AG08396 (cell line): ENCODE measurements at places on chromosomes 4 and X.

DNA sequence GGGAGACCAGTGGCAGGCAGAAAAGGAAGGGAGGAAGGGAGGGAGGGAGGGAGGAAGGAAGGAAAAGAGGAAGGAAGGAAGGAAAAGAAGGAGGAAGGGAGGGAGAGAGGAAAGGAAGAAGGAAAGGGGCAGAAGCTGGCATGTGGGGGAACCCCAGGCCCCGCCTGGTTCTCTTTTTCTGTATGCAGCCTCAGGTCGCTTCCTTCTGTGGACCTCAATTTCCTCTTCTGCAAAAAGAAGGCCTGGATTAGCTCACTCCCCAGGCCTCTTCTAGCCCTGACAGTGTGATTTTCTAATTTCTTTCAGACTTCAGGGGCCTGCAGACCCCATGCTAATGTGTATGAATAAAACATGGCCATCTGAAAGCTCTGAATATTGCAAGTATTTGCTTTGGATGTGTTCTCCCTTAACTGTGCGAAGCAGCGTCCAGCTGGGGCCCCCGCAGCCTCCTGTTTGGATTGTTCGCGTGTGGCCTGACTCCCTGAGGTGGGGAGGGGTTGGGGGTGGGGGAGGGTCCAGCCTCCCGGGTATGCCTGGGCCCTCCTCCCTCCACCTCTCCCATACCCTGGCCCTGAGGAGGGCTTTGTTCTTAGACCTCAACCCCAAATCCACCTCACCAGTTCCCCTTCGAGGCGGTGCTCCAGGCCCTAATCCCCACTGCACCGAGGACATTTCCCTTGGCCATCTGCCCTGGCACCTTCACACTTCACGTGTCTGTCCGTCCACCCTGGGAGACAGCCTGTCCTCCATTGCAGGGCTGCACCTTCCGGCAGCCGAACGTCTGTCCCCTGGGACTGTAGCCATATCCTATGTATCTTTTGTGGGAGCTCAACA is 199.9 kb upstream of the ATP6AP2 start:
- no peak for DNase-seq

GRCh38 chr4:156495836-156496235 is 475.8 kb downstream of the PDGFC start:
- no peak for DNase-seq

GRCh38 chr4:98584265-98584664 is 74.1 kb downstream of the TSPAN5 start:
- DNase-seq, result no peak

DNA sequence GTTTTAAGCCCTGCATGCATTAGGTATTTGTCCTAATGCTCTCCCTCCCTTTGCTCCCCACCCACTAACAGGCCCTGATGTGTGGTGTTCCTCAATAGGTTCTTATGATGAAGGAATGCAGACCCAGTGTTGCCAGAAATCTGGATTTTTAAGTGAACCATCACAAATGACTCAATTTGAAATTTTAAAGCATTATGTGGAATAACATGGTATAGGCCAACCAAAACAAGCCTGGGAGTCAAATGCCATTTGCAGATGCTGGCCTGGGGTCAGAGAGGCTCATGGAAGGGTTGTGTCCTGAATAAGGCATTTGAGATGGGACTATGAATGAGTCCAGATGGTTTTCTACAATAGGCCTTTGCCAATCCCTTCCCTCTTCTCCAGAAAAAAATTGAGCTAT is 179.6 kb downstream of the SHROOM3 start:
- DNase-seq, result no peak

GRCh38 chr4:3346146-3346545 is 53.3 kb downstream of the RGS12 start:
- DNase-seq, result peak; percentile 81

GRCh38 chr4:184750926-184751584 is 17.2 kb upstream of the CENPU start:
- no peak for DNase-seq

DNA sequence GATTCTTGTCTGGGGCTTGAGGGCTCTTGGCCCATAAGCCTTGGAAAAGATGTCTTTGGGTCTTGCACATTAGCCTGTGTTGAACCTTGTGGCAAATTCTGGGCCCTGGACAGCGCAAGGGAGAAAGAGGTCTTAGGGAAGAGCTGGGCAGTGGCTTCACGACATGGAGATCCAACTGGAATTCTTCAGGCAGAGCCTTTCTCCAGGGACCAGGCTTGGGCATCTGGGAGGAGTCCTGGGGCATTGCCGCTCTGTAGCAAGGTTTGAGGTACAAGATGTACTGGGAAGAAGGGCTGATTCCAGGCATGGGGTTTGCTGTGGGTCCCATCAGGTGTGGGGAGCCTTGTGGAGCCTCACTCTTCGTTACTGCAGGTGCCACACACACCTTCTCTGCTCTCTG is 104.0 kb upstream of the ACTRT1 start:
- DNase-seq, result no peak

DNA sequence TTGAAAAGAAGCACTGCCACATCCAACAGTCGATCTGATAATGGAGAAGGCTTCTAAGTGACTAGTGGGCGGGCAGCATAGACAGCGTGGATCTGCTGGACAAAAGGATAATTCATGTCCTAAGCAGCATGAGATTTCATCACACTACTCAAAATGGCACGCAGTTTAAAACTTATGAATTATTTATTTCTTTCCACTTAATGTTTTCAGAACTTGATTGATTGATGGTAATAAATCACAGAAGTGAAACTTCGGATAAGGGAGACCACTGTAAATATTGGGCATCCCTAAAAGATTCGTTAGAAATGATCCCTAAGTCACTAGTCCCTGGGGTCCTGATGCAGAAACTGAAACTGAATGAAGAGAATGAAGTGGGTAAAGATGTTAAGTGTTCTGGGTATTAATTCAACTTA is 93.0 kb upstream of the ANK2 start:
- DNase-seq, result no peak

DNA sequence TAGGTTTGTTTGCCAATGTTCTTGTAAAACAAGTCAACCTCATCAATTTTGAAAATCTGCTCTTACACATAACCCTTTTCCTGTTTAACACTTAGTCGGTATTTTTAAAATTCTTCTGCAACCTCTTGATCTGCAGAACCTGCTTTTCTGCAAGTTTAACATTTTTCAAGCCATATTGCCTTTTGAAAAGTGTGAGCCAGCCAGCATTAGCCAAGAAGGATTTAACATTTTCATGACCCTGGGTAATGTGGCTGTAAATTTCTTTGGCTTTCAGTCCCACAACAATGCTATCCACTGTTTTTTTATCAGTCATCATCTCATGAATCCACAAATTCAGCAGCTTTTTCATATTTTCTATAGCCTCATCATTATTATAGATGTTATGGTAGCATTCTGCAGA is 956.5 kb downstream of the FAT4 start:
- DNase-seq, result no peak

DNA sequence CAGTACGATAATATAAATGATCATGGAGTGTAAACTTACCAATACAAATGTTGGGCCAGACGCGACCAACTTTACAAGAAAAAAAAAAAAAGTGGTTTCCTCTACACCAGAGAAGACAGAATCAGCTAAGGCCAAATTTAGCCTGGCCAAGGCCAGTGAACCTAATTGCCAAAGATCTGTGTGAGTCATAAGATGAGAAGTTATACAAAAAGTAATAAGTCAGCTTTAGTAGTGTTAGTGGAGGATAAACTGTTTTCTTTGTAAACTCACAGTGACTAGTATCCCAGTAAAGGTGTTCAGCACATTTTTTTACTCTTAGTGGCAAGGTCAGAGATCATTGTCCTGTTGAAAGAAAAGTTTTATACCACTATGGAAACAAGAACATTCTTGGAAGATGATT is 531.4 kb upstream of the TECRL start:
- no peak for DNase-seq

DNA sequence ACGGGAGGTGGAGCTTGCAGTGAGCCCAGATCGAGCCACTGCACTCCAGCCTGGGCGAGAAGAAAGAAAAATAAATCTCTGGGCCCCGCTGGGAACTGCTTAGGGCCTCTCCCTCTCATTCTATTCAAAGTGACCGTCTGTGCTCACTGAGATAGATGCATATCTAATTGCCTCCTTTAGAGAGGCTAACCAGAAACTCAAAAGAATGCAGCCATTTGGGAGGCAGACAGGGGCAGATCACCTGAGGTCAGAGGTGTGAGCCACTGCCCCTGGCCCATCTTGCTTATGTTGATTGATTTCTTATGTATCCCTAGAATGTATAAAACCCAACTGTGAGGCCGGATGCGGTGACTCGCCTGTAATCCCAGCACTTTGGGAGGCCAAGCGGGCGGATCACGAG is 6.2 kb upstream of the CSF2RA start:
- no peak for DNase-seq

DNA sequence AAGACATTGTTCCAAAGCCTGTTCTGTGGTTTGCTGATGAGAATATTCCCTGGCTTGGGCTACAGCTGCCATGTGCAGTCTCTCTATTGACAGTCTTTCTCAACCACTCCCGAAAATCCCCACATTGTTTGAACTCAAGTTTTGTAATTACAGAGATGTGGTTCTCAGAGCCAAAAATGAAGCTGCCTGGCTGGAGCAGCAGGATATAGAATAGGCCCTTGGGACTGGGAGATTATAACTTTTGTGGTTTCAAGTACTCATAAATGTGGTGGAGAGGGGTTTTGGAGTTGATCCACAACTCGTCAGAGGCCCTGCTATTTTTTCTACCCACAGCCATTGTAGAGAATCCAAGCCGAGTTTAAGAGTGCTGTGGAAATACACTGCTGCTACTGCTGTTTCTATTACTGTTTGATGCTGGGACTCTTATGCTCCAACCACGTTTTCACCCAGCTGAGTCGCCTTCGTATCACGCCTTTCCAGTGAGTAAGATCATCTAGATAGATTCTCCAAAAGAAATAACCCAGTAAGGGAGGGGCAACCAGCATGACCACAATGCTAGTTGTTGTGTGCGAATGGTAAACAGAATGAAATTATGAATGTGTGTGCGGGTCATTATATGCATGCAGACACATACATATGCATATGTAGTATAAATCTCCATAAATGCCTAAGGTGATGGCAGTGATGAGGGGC is 57.1 kb upstream of the ATXN3L start:
- DNase-seq, result peak; percentile 68

DNA sequence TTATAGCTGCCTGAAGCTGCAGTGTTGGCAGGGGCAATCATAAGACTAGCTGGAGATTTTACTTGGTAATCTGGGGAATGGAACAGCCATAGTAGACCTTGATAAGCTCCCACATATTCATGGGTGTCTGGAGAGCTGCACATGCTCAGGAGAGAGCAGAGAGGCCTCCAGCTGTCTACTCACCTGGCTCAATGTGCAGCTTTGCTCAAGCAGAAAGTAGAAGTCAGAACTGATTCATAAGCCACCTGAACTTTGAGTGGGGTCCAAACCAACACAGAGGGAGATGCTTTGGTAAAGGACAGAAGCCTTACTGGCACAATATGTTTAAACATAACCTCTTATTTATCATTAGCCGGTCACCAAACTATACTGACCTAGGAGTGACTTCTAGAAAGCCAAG is 54.4 kb downstream of the KDM6A start:
- no peak for DNase-seq

GRCh38 chrX:148535639-148536038 is 35.2 kb downstream of the AFF2 start:
- no peak for DNase-seq

GRCh38 chr4:8819473-8820177 is 52.0 kb downstream of the HMX1 start:
- no peak for DNase-seq

DNA sequence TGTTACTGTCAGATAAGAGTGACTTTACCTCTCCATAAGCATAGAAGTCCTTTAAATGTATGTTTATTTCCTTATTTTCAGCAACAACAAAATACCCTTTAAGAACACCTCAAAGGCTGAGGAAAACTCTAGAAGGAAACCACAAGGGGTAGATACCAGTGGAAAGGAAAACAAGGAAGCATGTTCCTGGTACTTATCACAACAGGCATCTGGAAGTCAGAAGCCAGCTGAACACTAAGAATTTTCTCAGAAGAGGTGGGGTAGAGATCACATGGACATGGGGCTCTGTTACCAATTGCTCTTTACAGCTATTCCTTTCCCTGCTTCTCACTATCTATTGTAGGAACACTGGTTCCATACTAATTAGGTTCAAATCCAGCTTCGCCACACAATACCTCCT is 51.5 kb upstream of the BEND2 start:
- no peak for DNase-seq

DNA sequence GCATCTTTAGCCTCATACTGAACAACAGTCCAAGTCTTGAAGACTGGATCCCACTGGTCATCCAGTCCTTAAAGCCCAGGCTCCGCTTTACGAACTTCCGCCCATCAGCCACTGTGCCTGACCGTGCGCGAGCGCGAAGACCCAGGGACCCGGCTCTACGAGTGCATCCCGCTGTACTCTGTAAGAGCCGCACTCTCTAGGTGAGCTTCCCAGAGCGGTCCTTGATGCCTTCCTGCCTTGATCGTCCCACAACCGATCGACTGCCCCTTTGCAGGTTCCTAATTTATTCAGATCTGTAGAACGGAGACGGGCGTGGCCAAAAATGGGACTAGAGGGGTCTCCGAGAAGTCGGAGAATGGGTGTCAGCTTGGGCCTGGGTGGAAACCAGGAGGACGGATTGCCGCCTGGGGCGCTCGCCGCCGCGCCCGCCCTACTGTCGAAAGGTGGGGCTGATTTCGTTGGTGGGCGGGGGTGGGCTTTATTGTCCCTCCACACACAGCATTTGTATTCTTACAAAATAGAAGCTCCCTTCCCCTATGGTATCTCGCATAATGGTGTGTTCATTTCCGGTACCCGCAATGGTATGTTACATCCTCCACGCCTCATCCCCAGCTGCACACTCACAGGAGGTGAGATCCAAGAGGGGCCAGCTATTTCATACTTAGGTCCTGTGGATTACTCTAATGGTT is 42.3 kb upstream of the FAM156A start:
- no peak for DNase-seq

- no peak for DNase-seq
Observed at GRCh38 chrX:11416600-11416999, 123.4 kb downstream of the AMELX start.

GRCh38 chr4:104938624-104939023 is 208.1 kb upstream of the TET2 start:
- no peak for DNase-seq

DNA sequence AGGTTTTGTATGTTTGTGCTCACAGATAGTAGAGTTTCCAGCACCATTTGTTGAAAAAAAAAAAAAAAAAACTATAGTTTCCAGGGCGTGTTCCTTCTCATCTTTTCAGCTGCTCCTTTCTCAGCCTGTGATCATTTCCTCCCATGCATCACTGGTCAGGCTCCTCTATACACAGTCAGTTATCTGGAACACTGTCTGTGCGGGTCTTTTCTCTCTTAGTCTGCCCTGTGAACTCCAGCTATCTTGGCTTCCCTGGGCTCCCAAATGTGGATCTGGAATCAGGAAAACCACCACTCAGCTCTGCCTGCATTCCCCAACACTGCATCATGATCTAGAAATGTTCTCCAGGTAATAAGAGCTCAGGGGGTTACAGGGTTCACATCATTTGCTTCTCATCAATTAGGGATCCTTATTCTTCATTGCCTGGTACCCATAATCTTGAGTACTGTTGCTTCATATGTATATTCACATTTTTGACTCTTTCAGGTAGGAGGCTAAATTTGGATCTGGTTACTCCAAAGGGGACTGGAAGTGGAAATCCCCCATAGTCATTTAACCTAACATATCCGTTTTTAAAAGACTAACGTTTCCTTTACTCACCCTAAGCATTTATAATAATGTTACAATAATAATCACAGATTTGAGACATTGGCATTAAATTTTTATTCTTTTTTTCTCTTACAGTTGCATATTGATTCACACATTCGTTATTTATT is 221.8 kb upstream of the KLF3 start:
- DNase-seq, result no peak
